Amniotic stem cell (primary cell): ENCODE measurements at places on chromosomes 4 and X.

GRCh38 chr4:3766785-3767569 lies 792 bp downstream of the ADRA2C start:
- no peak for DNase-seq

DNA sequence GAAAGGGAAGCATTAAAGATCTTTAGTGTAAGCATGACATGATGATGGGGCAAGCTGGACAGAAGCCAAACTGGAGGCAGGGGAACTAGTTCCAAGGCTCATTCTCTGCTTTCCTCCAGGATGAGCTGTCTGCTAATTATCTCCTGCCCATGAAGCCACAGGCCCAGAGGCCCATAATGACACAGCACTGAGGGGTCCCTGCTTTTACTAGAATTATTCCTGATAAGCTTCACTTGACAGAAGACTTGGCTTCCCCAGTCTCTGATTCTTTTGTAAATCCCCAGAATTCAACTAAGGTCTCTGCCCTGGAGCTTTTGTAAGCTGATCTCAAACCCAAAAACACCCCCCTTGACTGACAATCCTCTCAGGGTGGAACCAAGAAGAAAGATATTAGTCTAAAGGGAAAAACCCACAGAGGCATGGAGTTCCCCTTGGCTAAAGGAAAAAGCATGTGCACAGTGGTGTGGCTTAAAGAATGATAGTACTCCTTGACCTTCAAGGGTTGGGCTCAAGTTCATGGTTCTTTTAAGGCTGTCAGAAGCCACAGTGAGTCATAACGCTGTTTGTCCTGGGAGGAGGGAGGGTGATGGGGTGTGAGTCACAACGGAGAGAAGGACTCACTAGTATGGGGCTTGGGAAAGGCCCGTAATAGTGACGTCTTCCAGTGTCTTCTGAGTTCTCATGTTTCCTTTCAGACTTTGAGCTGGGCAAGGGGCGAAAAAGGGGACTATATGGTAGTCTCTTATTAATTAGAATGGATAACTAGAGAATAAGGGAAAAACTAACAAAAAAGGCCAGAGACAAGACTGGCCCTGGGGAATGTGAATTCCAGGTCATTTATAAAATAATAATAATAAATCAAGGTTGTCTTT lies 146.0 kb upstream of the CPEB2 start:
- DNase-seq = peak; percentile 97

GRCh38 chrX:4638036-4638435 lies 924.6 kb upstream of the PRKX start:
- DNase-seq = no peak

DNA sequence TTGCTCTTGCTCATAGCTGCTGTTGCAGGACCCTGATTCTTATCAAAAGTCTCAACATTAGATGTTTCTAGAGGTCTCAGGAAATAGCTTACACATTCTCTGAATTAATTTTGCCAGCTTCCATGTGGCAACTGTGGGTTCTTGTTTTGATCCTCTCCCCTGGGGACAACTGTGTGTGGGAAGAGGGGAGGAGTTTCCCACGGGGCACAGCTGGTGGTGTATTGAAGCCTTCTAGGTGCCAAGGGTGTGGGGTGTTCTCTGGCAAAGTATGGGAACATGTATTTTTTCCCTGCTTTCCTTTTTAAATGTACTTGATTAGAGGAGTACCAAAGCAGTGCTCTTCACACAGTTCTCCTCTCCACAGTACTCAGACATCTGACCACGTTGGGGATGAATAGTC lies 212.7 kb downstream of the RPA4 start:
- no peak for DNase-seq

- DNase-seq = no peak
Observed at GRCh38 chr4:74635074-74635473, 159.2 kb downstream of the BTC start.

DNA sequence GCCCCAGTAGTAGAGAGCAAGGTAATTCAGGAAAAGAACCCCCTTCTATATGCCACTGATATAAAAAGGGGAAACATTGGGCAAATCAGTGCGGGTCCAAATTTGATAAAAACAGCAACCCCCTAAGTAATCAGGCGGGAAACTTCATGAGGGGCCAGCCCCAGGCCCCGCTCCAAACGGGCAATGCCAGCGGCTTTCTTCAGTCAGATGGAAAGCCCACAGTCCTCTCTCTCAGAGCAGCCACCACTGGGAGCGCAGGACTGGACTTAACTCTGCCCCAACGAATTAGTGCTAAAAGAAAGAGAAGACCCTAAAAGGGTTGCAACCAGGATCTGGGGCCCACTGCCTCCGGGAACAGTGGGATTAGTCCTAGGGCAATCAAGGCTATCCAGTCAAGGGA lies 9.9 kb downstream of the MAGEA11 start:
- DNase-seq = no peak

DNA sequence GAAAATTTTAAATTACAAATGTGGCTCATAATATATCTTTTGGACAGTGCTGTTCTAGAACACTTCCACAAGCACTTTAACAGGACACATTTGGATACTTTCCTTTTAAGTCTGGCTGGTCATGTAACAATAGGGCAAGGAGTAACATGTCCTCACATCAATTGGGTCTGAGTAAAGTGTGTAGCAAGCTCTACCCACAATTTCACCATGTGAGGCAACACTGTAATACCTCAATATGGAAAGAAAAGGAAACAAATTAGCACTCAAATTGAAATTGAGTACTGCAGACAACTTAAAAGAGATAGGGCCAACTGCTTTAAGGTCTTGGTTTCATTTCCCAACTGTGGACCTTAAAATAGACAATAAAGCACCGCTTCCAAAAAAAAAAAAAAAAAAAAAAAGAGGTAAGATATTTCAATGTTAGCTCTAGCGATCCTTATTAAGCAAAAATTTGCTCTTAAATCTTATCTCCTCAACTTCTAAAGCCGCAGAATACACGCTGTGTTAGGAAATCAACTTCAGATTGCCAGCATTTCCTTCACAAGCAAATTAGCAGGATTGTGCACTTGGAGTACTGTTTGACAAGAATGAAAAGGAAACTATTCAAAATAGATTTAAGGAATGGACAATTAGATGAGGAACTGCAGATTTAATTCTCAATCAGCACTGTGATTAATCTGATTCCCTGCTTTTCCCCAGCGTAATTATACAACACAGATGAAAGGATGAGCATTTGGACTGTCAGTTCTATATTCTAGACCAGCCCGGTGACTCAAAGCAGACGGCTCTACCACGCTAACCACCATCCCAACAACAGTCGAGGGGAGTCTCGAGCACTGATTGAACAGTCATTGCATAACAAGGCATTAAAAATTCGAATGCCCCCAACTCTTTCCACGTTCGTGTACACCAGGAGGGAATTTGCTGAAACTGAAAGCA lies 1.6 kb downstream of the CASK start:
- peak; percentile 3 for DNase-seq

DNA sequence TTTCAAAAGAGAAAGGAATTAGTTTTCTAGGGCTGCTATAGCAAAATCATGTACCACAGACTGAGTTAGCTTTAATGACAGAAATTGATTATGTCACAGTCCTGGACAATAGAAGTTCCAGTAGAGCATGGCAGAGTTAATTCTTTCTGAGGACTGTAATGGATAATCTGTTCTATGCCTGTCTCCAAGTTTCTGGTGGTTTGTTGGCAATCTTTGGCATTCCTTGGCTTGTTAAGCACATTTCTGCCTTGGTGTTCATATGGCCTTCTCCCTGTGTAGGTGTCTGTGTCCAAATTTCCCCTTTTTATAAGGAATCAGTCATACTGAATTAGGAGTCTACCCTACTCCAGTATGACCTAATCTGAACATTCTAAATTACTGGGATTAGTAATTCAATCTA lies 336.1 kb upstream of the PABPC4L start:
- DNase-seq = no peak

DNA sequence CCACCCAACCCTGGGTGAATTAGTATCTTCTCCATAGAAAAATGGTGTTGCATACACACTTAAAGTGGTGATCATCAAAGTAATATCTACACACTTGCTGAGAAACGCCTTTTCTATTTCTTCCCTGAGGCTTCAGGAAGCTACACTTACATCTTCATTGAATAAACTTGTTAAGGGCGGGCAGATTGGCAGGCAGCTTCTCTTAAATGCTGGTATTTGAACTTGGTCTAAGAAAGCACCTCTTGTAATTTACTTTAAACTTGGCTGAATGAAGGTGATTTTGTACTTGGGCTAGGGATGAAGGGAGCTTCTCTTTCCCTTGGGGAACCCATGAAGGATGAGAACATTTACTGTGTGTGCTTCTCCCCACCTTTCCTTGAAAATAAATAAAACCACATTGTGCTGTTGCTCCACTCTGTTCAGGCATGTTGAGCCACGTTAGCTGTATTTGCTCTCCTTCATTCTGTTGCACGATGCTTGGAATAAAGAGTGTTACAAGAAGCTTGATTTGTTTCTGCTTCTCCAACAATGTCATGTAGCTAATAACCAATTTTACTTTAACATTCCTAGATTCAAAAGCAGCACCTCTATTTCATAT lies 430.1 kb downstream of the ANKRD50 start:
- no peak for DNase-seq

DNA sequence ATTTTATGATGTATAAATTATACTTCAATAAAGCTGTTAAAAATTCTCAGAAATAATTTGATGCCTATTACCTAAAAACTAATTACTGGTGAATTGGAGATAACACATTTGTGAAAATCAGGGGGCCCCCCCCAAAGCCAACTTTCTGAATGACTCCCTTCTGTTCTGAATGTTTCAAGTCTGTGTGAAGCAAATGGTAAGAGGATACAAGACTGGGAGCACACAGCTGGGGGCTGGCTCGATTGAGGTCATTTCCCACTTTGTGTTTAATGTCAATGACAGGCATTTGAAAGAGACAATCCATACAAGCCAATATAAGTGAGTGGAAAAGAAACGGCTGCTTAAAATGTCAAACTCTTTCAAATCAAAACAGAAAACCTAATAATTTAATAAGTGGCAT lies 155.8 kb downstream of the SH2D1A start:
- DNase-seq = no peak

DNA sequence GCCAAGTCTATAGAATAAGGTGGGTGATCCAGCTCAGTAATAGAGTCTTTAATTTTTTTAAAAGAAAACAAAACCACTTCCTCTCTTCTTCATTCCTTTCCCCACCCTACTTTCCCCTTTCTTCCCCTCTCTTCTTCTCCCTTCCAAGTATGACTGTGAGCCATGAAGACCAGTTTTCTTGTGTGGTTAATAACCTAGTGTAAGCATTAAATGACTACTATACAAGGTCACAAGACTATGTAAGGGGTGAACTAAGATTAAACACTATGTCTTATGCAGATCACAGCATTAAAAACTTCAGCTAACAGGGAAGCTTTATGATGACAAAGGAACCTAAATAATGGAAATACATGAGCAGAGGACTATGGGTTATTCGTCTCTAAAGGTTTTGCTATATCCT lies 135.4 kb downstream of the GUCY2F start:
- DNase-seq = no peak

- DNase-seq = no peak
Observed at GRCh38 chr4:173766171-173766600, 236.2 kb upstream of the HAND2 start.

DNA sequence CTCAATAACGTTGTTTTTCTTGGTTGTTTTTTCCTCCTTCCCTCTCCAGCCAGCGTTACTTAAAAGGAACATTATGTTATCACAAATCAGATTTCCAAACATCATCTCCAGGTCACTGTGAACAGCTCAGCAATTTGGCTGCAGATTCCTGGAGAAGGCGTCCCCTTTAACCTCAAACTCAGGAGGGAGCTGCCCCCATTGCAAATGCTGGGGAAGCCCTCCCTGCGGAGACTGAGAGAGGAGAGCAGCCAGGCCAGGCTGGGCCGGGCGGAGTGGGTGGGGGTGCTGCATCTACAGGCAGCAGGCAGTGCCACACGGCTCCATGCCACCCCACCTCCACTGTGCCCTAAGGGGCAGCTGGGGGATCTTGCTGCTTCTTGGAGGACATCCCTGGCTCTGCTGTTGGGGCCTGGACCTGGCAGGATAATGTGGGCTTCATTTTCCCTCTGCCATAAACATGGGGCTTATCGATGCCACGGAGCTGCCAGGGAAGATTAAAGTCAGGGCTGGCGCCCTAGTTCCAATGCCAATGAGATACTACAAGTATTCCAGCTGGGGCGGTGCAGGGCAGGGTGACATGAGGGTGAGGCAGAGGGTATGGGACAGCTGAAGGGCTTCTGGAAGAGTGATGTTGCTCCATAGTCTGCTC lies 148.8 kb downstream of the PJA1 start:
- DNase-seq = no peak

DNA sequence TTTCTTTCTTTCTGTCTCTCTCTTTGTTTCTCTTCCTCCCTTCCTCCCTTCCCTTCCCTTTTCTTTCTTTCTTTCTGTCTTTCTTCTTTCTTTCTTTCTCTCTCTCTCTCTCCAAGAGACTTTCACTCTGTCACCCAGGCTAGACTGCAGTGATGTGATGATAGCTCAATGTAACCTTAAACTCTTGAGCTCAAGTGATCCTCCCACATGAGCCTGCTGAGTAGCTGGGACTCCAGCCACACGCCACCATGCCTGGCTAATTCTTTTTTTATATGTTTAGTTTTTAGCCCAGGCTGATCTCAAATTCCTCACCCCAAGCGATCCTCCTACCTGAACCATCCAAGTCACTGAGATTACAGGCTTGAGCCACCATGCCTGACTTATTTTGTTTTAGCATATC lies 64.3 kb upstream of the EMCN start:
- DNase-seq = no peak

GRCh38 chrX:152641996-152642395 lies 4.3 kb downstream of the GABRQ start:
- DNase-seq = no peak

GRCh38 chr4:169652535-169652934 lies 32.2 kb downstream of the CLCN3 start:
- DNase-seq = no peak

DNA sequence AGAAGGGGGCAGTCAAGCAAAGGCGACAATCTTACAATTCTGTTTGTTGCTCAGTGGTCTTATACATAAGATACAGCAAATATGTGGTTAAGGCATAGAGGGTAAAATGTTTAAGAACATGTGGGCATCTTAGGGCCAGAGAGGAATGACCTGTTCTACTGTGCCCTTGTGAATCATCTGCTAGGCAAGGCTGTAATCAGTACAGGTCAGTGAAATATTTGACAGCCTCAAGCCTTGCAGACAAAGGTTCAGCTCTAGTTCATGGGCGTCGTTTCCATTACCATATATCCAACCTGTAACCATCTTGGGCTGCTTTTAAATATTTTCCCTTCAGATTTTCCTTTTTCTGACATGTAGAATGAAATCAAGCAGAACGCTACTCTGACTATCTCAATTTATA lies 37.3 kb downstream of the AGA start:
- no peak for DNase-seq

- no peak for DNase-seq
Observed at GRCh38 chr4:165208221-165208652, 876 bp downstream of the KLHL2 start.

DNA sequence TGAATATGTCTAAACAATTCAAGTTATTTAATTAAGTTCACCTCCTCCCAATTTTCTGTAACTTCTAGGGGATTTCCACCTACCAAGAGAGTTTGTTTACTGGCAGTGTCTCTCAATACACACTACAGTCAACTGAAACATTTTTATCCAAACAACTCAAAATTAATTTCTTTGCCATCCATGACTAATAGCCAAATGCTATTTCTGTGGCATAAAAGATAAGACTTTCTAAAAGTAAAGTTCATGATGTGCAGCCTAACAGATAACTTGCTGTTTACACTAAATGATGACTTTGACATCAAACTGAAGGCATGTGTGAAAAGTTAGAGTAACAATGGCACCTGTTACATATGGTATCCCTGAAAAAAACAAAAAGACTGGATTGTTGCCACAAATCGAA lies 7.3 kb downstream of the TAB3 start:
- DNase-seq = no peak
